ENCODE measurements at places on chromosomes 12 and 14.
A peak's percentile ranks its signal among the peaks of the same experiment; 100 is the strongest.

DNA sequence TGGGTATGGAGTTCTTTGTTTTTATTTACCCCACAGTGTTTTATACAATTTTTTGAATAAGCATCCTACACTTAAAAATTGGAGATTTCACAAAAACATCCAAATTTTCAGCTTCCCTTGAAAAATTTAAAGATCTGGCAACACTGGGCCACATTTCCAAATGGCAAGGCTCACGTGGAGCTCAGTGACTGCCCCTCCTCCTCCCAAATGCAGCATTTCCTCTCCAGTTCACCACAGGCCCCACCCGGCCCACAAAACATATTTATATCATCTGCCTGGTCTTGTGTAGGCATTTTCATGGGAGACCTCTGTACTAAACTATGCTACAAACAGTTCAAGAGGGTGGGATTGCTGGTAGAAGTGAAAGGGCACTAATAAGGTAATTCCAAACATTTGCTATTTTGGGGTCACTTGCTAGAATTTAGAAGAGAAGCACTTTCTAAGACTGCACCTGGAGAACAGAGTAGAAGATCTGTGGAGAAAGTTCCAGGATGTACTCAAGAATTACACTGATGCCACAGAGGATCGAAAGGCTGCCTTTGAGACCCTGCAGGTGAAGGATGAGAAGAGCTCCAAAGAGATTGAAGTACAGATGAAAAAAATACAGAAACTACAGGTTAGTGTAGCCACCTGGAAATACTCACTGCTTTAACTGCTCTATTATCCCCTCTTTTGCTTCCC lies 7.3 kb downstream of the FKBP11 start:
- DNase-seq = no peak

GRCh38 chr14:105160776-105161175 lies 7.8 kb downstream of the JAG2 start:
- no peak for DNase-seq

DNA sequence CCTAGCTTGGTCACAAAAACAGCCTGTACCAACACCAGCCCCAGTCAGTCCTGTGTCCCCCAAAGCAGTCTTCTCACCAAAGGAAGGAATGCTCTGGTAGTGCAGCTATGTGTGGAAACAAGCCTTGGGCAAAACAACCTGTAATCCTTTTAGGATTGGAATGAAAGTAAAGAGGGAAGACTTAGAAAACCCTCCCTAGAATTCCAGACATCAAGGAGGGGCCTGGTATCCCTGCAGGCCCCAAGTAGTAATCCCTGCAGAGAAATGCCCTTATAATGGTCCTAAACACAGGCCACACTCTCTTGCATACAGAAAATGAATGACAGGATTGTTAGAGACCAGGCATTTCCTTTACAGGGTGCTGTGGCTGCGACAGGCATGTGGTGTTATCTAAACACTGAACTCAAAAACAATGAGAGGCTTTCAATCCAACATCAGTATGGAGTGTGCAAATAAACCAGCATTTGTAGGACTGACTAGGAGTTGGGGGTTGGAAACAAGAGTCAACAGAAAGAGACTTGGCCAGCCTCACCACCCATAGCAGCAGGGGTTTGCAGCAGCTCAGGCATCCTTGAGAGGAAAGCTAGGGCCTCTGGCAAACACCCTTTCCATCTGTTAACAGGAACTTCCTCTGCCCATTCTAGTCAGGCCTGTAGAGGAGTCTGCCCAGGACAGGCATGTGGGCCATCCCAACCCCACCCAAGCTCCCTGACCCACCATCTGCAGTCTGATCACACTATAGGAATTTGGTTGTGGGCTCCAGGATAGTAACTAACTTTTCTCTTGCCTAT lies 59.1 kb downstream of the DCAF5 start:
- no peak for DNase-seq

- peak; percentile 55 for DNase-seq
These were observed at the start of gene HSPB8 for GRCh38 chr12:119178544-119179334. Gene HSPB8 (plus strand): TSS chr12:119178931. CDS start chr12:119179313, 382 bp downstream.

DNA sequence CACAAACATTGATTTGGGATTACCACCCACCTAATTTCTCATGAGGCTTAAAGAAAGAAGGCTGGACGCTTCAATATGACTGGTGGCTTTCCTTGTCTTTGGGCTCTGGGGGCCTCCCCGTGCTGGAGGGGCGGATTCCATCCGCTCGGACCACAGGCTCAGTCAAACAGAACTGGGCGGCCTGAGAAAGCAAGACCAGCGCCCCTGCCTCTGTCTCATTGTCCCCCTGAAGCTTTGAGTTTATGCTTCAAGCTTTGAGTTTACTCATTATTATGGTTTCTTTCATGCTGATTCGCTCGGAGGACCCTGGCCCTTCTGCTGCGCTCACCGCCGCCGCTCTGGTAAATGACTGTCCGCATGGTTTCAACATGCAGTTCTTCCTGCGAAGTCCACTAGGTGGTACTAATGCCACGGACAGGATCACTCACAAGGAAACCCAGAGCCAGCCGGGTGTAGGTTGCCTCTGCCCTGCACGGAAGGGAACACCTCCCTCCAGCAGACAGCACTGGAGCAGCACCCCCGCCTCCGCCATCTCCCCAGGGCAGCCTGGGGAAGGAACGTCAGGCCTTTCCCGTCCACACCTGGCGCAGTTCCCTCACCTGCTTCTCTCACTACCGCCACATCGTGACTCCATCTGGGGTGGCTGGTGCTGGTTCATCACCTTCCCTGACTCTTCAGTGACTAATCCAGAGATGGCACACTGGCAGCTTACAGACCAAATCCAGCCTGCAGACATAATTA lies 13.2 kb upstream of the TIGAR start:
- peak; percentile 81 for DNase-seq

DNA sequence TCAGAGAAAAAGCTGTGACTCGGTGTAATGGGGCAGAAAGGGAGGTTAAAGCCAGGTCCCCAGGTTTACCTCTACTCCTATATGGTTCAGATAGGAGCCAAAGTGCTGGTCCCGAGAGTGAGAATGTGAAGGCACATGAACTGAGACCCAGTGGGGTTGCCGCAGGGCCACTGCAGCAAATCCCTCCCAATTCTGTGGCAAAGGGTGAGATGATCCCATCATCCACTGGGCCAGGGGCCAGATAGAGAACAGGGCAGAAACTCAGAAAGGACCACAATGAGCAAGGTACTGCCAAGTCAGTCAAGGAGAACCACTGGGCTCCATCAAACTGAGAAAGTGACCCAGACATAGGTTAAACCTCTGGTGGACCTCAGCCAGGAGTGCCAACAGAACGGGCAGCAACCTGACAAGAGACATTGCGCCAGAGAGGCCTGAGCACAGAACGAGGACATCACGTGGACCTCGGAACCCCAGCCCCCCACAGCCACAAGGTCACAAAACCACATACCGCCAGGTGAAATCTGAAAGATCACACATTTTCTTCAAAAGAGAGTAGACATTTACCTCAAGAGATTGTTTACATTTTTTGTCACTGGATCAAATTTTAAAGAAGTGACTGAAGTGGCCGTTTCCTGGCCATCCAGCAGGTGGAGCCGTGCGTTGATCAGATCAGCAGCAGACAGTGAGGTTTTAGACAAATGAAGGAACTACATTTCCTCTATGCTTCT lies 20.5 kb upstream of the ITPR2 start:
- peak; percentile 72 for DNase-seq

DNA sequence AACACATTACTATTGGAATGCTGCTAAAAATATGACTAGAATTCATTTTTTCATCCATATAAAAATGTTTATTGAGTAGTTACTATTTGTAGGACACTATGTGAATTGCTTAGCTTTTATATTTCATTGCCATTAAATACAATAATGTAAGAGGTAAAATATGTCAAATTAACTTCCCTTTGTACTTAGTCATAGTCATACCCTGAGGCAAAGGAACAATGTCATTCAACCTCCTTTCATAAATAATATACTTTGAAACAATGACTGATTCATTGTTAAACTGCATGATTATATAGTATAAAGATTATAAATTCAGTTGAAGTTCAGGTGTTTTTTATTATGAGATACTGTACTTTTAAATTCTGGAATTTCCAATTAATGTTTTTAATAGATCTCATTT lies 105.2 kb downstream of the GARIN6 start:
- no peak for DNase-seq

DNA sequence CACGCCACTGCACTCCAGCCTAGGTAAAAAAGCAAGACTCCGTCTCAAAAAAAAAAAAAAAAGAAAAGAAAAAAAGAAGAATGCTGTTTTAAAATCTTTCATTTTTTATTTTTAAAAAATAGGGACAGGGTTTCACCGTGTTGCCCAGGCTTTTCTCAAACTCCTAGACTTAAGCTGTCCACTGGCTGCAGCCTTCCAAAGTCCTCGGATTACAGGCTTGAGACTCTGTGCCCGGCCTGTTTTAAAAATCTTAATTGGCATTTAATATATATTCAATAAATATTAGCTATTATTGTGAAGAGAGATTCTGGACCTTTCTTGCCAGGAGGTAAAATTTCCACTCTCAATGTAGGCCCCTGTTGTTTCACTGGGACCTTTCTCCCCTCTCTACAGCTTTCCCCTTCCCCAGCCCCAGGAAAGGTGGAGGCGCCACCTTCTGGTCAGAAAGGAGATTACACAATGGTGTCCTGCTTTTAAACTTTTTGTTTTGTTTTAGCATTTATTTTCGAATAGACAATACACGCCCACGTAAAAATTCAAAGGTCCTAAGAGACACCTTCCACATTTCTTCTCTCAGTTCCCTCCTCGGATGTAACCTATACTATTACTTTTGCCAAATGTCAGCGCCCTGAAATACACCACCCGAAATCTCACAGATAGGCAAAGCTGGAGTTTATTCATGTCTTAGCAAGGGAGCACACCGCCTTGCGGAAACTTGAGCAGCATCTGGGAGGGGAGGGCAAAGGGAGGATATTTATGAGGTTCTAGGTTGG lies 23.8 kb upstream of the PHC1 start:
- peak; percentile 60 for DNase-seq

DNA sequence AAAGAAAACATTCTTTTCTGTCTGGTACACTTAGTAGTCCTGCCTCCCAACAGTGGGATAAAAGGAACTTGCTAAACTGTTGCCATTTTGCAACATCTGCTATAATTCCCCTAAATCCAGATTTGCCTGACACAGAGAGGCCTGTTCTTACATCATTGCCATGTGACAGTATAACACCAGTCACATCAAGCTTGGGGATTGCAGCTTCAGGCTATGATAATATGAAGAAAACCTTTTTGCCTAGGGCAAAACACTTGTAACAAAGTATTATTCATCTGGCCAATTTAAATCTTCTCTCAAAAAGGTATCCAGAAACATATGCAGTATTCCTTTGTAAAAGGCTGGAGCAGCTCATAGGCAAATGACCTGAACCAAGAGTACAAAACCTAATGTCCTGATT lies 80.9 kb upstream of the OTX2 start:
- no peak for DNase-seq

GRCh38 chr14:54548491-54548890 lies 18.4 kb upstream of the SAMD4A start:
- DNase-seq = no peak

DNA sequence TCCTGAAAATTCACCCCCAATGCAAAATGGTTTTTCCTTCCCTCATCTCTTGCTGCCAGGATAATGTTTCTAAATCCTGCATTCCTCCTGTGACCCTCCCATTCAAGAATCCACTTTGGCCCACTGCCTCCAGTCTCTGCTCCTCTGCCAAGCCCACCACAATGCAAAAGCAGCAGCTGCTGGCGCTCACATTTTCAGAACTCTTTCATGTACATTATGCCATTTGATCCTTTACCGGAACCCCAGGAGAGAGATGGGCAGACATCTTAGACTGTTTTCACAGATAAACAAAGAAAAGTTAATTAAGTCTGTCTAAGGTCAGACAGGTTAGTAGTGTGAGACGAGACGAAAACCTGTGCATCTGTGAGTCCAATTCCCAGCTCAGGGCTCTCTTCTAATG lies 12.9 kb downstream of the LRIG3 start:
- DNase-seq = no peak

DNA sequence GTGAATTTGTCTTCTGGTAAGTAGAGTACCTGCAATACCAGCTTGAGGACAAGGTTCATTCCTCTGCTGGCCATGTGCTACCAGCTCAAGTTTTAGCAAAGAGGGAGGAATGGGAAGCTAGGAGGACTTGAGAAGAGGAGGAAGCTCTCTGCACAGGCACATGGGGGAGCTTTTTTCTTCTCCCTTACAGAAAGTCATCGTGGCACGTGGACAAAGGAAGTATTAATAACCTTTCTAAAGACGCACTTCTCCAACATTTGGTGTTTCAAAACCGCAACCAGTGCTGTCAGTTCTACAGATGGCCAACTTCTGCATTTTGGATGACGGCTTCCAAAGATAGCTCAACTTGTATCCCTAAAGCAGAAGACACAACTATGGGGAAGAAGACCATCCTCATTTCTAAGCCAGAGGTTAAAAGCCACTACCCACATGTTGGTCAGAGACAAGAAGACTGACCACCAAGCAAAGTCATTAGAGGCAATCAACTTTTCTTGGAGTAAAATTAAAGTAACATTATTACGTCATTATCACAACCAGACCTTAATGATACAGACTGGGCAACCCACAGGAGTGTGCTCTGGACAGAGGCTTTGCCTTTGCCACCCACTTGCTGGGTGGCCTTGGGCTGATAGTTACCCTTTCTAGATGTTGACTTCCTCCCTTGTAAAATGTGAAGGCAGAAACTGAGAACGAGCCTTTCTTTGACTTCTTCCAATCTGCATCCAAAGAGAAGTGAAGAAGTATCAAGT lies 12.3 kb upstream of the TMED10 start:
- no peak for DNase-seq

GRCh38 chr14:23285530-23286019 lies 357 bp downstream of the HOMEZ start:
- no peak for DNase-seq

- DNase-seq = no peak
These were observed 621.2 kb upstream of the FBXO33 start for GRCh38 chr14:40053416-40053815.

Data from BE2C (cell line).